Left renal pelvis (tissue), 4 donors: ENCODE measurements at places on chromosomes 12 and 14. TPM values are rescaled to one million over a fixed set of nuclear protein-coding genes. Genes with fewer than 3 reads are reported as not detected.

- no peak for DNase-seq
These were observed 6.8 kb upstream of the OTUB2 start for GRCh38 chr14:94019329-94019728.

GRCh38 chr12:65081496-65081895, 39.6 kb downstream of the WIF1 start:
- no peak for DNase-seq

DNA sequence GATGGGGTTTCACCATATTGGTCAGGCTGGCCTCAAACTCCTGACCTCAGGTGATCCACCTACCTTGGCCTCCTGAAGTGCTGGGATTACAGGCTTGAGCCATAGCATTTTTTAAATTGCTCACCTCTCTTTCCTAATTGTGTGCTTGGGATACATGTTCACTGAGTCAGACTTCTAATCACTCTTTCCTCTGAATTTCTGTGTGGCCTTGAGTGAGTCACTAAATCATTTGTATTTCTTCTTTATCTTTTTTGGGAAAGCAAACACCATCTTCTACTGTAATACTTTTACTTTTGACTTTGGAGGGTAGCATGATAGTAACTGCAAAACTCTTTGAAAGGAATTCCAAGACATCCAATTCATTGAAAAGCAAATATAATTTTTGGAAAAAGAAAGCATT, 60.8 kb downstream of the FLRT2 start:
- no peak for DNase-seq

POTEG gene
- not detected for polyA plus RNA-seq

DNA sequence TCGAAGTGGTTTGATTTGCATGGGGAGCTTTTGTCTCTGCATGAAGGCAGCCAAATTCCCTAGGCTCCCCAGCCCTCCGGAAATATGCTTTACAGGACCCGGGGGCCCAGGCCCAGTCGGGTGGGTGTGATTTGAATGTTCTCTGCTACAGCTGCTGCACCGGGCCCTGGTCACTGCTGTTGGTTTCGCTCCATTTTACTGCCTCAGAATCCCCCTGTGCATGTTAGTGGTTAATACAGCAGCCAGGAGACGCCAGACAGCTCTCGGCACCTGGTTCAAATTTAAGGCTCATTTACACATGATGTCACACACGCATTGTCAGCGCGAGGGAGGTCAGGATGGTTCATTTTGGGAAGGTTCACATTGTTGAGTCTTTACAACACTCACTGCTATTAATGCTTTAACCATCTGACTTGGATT, 99.6 kb downstream of the SLC38A6 start:
- DNase-seq = no peak

GRCh38 chr12:111361717-111362576, 6.9 kb downstream of the PHETA1 start:
- DNase-seq = no peak
